NCI-H2081 (cell line): ENCODE measurements at places on chromosomes 1 and 21.

- DNase-seq, result peak; percentile 14
These were observed 280.3 kb upstream of the FMN2 start for GRCh38 chr1:239811211-239811885.

DNA sequence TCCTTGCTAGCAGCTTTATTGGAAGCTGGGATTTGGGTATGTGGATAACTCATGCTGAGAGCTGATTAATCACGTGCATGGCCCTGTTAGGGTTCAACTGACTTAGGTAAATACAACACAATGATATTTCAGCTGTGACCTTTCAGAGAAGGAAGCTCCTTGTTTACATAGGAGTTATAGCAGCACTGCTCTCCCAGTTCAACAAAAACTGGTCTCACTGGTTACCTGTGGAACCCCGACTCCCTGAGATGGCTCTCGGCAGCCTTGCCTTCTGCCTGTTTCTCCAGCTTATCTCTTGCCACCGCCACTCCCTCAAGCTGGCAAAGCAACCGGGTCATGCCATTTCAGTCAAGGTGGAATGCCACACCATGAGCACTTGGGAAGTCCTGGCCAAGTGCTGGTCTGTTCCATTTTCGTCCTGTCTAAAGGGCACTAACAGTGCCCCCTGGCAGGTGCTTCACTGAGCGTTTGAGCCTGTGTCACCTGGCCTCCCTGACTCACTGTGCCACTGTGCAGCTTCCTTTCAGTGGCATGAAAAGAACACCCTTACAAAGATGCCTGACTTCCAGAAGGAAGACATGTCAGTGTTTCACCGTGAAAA lies 31.6 kb downstream of the DOP1B start:
- DNase-seq, result peak; percentile 64

DNA sequence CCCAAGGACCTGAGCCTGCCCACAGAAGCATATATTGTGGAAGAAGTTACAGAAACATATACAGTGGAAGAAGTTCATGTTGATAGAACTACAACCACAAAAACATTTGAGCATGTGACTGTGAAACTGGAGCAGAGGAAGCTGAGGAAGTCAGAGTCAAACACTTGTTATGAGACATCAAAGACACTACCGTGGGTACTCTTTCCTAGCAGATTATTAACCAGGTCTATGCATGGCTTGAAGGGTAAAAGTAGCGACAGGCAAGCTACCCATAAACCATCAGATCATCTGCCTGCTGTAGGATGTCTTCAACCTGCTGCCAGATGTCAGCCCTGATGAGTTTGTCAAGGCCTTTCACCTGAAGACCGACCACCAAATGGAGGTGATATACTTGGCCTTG lies 35.8 kb downstream of the IVNS1ABP start:
- no peak for DNase-seq

DNA sequence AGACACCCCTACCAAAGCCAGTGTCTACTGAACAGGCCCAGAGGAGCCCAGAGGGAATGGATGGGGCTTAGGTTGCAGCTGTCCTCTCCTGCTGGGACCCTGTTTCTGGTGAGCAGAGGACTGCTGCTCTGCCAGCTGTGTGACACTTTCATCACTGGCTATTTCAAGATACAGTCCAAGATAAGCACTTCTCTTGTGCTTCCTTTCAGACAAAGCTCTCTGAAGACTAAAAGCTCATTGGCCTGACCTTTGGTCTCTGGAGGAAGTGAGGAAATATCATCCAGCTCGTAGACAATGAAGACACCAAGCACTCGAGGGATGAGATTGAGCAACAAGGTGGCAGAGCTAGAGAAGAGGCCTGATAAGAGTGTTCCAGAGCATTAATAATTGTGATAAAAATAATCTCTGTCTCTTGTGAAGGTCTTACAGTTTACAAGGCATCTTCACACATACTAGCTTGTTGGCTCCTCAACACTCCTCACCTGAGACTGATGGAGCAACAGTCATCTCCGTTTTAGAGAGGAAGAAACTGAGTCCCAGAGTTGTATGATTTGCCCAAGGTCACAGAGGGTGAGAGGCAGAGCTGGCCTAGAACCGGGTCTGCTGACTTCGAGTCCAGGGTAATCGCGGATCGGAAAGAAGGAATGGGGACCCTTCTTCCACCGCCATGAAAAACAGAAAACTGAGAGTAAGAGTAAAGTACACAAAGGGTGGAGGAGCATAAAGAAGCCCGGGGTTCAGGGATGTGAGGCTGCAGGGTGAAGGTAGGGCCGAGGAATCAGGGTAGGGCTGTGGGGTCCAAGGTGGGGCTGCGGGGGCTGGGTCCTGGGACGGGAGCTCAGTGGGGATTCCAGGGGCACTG lies 666 bp downstream of the PAFAH2 start:
- DNase-seq, result no peak

DNA sequence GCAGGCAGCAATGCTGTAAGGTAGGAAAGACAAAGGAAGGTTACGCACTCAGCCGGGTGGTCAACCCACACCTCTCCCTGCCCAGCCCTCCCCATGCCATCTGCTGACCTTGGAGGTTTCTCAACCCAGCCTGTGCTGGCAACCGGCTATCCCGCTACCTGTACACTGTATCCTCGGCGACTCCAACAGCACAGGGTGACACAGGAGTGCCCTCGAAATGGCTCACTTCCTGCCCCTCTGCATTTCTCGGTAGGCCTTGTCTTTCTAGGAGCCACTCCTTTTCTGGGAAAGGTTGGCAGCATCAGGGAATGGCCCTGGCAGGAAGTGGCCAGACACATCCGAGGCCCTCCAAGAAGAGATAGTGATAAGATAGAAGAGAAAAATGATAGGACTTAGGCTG lies 124.0 kb downstream of the PROX1 start:
- no peak for DNase-seq

- no peak for DNase-seq
These were observed 5.0 kb downstream of the WNT3A start for GRCh38 chr1:228011721-228012311.

DNA sequence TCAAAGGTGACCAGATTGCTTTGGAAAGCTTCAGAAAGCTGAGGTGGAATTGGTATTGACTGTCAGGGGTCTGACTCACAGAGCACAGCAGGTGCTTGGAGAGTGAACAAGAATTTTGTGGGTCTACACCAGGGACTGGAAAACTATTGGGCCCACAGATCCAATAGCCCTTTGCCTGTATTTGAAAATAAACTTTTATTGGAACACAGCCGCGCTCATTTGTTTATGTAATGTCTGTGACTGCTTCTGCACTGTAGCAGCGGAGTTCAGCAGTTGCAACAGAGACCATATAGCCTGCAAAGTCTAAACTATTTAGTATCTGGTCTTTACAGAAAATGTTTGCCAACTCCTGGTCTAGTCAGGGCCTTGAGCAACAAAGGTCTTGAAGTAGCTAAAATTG lies 315.6 kb downstream of the NFIA start:
- DNase-seq, result no peak

DNA sequence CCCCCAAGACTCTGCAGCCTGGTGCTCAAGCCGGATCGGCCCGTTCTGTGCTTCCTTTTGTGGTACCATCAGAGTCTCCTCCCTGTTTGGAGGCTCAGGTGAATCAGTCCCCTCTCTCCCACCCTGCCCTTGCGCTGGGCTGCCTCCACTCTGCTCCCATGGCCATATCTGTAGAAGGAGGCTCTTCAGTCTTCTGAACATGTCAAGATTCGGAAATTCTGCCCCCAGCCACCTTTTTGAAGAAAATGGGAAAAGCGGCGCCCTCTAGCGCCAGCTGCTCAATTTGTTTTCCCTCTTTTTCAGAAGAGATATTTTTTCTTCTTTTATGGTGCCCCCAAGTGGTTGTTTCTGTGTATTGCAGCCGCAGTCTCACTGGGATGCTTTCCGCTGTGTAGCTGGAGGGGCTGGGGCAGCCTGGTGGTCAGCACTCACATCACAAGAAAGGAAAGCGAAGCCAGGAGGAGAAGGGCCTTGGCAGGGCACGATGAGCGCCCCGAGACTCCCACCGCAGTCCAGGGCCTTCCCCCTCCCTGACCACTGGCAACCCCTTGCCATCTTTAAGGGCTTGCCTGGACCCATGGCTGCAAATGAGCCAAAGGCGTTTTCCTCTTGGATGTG lies 58.4 kb upstream of the CACNA1E start:
- peak; percentile 86 for DNase-seq

DNA sequence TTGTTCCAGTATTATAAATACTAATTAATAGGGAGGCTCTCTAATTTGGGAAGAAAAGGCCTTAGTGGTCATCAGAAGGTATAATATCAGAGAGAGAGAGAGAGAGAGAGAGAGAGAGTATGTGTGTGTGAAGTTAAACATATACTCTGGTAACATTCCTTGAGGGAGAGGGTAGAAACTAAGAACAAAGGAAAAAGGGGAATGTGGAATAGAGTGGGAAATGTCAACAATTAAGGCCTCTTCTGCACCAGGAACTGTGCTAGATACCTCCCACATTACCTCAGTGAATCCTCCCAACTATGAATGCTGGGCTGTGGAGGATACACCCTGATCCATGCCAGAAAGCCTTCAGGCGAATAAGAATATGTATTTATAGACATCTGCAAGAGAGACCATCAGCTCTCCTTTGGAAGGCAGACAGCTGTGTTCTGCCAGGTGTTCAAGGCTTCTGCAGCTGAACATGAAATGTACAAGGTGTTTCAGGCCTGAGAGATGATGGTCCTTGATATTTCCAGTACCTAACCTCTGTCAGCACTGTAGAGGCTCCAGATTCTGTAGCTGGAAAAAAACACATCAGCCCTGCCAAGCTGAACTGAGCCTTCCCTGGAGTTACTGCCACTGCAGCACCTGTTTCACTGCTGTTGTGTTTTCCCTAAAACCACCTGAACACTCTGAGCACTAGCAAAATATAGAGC lies 29.1 kb downstream of the TBX15 start:
- DNase-seq, result no peak

GRCh38 chr1:64005801-64006200 lies 197.6 kb upstream of the UBE2U start:
- no peak for DNase-seq

DNA sequence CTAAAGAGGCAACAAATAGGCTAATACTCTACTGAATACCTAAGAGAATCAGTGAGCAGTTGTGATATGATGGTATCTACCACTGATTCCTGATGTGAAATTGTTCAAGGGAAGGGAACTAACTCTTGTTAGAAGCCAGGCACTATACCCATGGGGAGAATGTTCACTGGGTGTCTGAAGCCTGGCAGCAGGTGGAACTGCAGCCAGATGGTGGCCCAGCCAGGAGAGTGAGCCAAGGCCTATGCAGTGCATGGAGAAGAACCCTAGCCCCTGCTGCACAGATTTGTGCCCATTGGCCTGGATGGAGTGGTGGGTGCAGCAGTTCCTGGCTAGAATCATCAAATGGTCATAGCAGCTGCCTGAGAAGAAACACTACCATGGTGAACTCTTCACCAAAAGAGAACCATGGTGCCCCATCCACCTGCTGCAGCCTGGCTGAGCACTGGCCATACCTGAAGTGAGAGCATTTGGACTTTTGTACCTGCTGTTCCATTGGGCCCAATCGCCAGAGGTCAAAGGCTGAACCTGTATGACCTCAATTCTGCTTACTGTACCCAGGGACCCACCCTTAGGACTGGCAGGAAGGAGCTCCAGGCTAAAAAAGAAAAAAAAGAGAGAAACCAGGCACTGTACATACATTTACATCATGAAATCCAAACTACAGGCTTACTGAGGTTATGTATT lies 118.8 kb upstream of the IVNS1ABP start:
- no peak for DNase-seq

- no peak for DNase-seq
These were observed 796 bp upstream of the RBM8A start for GRCh38 chr1:145927916-145928643.

- no peak for DNase-seq
These were observed at the start of gene ITGB2 for GRCh38 chr21:44920694-44921604. Gene ITGB2, minus strand, starts transcription at chr21:44920899. Its CDS starts 10,117 bp downstream, at chr21:44910782.

GRCh38 chr1:68585351-68585750 lies 88.5 kb upstream of the DEPDC1 start:
- DNase-seq, result no peak

DNA sequence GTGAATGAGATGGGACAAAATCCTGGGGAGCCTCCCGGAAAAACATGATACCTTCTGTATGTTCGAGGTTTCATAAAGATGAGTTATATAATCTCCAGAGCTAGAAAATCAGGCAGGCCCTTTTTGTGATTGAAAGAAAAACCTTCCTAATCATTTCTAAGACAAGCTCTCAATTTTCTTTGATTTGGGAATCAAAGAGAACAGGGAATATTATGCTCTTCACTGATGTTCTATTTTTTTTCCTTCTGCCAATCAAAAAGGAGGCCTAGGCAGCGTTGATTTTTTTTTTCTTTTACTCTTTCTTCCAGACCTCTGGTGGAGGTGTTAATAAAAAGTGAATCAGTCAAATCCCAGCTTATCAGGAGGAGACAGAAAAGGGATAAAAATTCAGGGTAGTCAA lies 34.5 kb downstream of the DIRAS3 start:
- DNase-seq, result no peak

- peak; percentile 29 for DNase-seq
These were observed 233.6 kb upstream of the FMN2 start for GRCh38 chr1:239858057-239858456.

GRCh38 chr1:229156872-229157271 lies 114.0 kb upstream of the RAB4A start:
- no peak for DNase-seq

DNA sequence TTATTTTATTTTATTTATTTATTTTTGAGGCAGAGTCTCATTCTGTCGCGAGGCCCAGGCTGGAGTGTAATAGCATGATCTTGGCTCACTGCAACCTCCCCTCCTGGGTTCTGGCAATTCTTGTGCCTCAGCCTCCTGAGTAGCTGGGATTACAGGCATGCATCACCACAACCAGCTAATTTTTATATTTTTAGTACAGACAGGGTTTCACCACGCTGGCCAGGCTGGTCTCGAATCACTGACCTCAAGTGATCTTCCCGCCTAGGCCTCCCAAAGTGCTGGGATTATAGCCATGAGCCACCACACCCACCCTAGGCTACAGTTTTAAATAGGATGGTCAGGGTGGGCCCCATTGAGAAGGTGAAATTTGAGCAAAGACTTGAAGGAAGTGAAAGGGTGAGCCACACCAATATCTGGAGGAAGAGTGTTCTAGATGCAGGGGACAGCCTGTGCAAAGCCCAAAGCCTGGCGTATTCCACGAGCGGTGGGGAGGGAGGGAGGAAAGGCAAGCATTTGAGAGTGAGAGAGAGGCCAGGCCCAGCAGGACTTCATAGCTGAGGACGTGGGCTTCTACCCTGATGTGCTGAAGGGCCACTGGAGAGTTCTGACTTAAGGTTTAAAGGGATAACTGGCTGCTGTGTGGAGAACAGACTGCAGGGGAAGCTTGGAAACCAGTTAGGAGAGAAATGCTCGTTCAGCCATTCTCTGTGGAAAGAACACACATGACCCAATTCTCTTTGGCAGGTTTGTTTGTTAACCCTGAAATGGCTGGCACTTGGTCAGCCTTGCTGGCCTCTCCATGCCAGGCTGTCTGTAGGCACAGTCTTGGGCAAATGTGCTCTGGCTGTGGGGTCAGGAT lies 62.6 kb upstream of the FAM20B start:
- no peak for DNase-seq

DNA sequence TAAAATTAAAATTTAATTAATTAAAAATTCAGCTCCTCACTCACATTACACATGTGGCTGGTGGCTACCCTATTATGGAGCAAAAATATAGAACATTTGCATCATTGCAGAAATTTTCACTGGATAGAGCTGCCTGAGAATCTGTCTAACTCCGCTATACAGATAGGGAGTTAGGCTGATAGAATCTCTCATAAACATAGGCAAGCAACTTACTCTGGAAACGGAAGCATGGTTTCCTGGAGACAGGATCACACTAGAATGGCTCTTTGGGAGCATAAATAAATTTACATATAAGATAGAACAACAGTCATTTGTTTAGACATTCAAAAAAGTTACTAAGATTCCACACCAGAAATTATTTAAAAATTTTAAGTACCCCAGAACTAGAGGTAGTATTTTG lies 12.2 kb upstream of the LAMC2 start:
- no peak for DNase-seq
